Common myeloid progenitor, CD34-positive (primary cell): ENCODE measurements at places on chromosomes 11 and 22.

DNA sequence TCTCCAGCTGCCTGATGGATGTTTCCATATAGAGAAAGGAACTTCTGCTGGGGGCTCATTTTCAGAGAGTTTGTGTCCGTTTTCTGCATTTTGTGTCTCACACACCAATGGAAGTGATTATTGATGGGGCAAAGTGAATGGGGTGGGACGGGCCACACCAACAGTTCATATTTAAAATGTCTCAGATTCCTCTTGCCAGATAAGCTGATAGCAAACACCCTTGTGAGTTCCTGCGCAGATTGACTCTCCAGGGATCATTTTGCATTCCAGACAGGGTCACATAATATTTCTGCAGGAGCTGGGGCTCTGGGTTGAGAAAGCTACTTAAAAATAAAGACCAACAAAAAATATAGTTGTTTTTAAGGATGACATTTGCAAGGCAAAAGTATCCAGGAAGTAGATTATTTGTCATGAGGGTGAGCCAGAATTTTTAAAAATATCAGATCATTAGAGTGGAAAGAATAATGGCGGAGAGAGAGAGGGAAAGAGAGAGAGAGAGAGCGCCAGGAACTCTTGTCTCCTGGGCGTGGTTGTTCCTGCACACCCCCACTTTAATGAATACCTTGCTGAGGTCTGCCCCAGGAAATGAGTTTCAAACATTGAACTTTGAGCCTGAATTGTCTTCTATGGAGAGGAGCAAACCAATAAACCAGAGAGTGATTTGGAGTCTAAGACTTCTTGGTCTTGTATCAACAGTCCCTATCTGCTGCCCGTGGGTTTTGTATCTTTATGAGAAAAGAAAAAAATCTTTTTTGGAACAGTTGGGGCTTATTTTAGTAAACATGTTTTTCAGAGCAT lies 33.3 kb downstream of the MICAL2 start:
- DNase-seq: no peak
- no peak overlapping the region for H3K27ac ChIP-seq
- peaks cover 5% of the 10 kb centered on the region for H3K4me1 ChIP-seq
- H3K36me3 ChIP-seq: no peaks in the 10 kb centered on the region
- H3K4me3 ChIP-seq: no peak overlapping the region
- no peaks in the 10 kb centered on the region for H3K27me3 ChIP-seq

DNA sequence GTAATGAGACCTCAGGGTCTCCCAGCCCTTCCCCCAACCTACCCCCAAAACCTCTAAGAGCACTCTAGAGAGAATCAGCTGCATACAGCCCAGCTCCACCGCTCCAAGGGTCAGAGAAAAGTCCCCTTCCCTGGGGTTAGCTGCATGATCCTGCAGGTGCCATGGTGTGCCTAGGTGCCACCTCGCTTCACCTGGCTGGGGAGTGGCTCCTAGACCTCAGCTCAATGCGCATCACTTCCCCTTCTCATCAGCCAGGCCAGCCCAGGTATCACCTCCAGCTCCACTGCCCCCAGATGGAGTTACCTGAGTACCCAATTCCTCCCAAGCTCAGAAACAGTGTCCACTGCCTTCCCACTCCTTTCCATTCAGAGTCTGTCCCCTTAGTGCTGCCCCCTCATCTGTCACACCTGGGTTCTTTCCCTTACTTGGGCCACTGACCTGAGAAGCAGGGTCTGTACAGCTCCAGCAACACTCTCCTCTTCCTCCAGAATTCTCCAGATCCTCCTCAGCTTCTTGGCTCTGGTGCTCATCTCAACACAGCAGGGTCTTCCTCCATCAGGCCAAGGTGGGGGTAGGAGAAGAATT lies 1.3 kb downstream of the STARD10 start:
- DNase-seq: no peak
- H3K4me3 ChIP-seq: peak overlapping the region; percentile 96
- no peaks in the 10 kb centered on the region for H3K27me3 ChIP-seq
- H3K27ac ChIP-seq: peak overlapping the region; percentile 92
- peaks cover 44% of the 10 kb centered on the region for H3K4me1 ChIP-seq

DNA sequence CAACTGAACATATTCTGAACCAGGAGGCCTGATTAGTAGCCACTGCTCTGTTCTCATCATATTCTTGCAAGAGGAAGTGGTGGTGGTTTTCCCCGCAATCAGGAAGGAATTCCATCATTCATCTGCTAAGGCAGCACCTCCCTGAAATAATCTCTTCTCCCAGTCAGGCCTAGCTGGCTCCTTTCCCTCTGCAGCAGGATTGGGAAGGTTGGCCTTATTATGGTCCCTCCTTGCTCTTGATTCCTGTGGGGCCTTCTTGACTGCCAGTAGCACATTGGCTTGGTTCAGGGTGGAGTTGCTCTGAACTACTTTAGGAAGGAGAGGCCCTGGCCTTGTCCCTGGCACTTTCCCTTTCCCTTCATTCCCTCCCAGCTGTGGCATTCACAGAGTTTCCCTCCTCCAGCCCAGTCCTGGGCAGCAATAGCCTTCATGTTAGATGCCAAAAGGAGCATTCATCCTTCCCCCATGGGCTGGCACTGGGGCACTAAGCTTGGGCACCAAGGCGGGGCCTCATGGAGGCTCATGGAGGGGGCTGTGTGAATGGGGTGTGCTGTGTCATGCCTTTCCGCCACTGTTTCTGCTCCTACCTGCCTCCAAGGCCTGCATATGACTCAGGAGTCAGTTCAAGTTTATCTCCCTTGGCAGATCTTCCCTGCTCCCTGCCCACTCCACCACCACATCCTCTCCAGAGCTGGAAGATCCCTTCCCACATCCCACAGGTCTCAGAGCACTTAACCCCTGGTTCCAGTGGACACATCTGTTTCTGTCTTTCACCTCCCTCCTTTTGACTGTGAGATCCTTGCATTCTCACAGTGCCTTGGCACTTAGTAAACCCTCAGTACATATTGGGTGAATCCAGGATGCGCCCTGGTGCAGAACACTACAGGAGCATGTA lies 27.6 kb upstream of the CD44 start:
- no peaks in the 10 kb centered on the region for H3K36me3 ChIP-seq
- H3K27ac ChIP-seq: peak overlapping the region; percentile 66
- H3K27me3 ChIP-seq: no peaks in the 10 kb centered on the region

DNA sequence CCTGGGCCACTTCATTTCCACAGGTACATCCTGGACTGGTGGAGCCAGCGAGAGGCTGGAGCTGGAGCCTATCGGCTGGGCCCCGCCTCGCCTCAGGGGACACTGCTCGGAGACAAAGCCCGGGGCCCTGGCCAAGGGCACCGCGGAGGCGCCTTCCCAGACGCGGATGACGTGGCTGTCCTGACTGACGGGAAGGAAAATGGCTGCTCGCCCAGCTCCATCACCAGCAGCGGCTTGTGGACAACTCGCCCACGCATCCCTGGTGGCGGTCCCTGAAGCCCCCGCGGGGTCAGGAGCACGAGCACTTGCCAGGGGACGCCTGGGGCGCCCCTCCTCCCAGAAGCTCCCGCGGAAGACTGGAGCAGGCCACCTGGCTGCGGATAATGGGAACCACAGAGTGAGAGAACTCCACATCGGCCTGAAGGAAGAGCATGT lies 49.6 kb downstream of the CECR2 start:
- H3K4me3 ChIP-seq: no peak overlapping the region
- no peak overlapping the region for H3K27ac ChIP-seq
- H3K27me3 ChIP-seq: no peaks in the 10 kb centered on the region
- no peaks in the 10 kb centered on the region for H3K36me3 ChIP-seq
- DNase-seq: no peak
